ENCODE measurements at places on chromosomes 3 and 15.

DNA sequence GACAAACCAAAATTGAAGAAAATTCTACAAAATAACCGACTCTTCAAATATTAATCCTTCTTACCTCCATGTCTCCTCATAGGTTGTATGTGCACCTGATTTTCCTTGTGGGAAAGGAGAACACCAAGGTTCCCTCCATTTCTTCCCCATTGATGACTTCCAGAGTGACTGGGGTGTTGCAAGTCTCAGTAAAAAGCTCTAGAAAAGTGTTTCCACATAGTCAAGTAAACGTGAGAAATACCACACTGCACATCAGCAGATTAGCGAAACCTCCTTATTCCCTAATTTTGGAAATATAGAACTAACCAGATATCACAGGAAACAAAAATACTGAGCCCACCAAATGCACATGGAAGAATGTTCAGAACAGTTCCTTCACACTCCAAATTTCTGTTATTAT, 4.9 kb upstream of the RPN1 start:
- DNase-seq, result no peak

DNA sequence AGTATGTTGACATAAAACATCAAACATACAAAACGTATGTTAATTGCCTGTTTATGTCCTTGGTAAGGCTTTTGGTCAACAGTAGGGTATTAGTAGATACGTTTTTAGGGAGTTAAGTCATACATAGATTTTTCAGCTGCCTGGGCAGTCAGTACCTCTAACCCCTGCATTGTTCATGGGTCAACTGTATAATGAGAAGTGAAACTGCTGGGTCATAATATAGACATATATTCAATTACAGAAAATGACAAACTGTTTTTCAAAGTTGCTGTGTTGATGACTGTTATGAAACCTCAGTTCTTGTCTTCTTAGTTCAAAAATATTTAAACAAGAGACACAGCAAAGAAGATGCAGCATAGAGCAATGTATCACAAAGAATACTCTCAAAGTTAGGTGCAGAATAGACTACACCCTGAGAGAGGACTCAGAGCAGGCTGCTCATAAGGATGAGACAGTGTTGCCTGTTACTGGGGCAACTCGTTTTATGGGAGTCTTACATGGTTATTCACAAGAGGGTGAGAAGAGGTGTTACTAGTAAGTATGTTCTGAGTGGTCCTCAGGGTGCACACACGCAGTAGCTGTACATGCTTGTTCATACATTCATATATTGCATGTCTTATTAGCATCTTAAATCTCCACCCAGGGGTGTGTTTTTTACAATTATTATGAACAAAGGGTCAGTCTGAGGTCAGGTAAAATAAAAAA, 53.1 kb upstream of the ADAMTS17 start:
- DNase-seq, result no peak

DNA sequence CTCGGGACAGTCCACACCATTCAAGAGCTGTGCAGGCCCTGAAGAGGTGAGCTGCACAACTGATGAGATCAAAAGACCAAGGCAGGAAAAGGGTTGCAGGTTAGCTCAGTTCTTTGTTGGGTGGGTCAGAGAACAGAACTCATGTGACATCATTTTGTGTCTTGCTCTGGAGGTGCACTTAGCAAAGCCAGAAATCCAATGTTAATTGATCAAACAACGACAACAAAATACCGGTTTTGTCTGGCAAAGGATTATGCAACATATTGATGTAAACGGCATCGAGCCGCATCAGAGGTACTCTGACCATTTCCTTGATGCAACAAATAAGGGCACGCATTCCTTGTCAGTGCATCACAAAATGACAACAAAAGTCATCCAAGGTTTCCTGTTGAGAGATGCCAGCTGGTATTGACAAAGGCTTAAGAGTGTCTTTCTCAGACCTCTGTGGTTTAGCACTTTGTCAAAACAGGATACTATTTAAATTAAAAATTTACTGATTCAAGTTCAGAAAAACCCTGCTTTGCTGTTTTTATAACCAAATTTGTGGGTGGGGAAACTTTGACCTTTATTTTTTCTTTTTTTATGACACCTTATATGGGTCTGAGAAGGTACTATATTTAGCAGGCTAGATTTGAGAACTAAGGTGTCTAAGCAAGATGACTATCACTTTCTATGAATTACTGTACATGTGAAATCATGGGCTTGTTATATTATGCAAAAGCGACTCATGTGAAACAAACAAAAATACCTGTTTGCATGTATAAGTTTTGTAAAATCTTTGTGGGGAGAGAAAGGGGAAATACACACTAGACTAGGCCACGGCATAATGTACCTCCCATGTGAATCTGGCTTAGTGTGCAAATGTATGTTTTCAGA, 496.1 kb downstream of the FOXP1 start:
- DNase-seq, result peak; percentile 73

DNA sequence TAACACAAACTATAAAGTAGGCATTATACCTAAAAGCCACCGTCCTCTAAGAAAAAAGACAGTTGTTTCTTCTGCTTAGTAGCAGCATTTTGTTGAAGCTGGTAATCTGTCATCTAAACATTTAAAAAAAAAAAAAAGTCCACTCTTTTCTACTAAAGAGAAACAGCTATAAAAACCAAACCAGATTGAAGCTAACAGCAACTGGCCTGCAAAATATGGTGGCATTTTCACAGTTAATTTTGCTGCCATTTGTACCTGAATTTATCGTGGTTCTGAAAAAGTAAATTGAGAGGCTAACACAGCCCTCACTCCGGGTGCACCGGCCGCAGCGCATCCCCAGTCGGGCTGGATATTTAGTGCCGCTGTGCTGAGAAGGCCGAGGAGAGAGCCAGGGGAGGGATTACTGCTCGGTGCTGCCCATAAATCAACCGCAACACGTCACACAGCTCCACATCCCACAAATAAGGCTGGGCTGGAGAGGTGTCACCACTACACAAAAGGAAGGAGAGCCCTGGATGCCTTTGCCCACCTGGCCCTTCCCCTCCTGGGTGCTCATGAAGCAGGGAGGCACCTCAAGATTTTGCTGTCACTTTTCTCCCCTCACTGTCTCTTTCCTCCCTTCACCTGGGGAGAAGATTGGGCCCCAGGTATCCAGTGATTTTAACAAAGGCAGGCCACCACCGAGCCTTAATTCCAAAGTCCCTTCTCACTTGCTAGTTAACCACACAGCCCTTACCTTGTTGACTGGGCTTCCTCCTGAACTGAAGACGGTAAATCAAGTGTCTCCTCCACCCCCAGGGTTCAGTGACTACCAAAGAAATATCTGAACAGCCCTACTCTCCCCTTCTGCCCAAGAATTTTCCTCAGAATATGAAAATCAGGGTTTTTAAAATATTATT, 44.4 kb downstream of the MECOM start:
- DNase-seq, result no peak

DNA sequence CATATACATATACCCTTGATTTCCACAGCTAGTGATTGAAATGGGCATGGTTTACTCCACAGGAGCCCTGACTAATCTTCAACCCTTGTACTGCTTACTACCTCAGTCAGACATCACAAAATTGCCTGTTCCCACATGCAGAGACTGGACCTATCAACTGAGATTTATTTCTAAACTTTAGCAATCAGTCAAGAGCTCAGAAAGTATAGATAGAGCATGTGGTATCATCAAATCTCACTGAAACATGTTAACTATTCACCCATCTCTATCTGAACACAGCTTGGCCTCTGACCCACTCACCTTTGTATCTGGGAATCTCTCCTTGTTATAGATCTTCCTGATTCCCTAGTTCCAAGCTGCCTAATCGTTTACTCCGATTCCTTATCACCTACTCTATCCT, 14.6 kb downstream of the ADAM10 start:
- no peak for DNase-seq

DNA sequence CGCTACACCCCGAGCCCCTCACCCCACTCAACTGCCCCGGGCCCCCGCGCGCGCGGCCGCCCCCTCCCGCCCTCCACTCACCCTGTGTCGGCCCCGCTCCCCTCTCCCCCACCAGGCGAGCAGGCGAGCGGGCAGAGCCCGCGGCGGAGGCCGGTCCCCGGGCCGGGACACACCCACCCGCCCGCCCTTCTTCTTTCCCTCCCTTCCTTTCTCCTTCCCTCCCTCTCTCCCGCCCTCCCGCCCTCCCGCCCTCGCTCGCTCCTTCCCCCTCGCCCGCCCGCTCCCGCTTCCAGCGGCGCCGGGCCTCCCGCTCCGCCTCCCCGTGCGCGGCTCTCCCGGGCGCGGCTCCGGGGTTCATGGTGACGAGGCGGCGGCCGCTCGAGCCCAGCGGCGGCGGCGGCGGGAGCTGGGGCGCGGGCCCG, at the start of gene CTDSPL:
CTDSPL (plus strand) TSS at position 261 of the 422 bp plus-strand sequence. CDS start 320 bp downstream, outside the sequence.
- DNase-seq, result no peak

- no peak for DNase-seq
These were observed 80.3 kb downstream of the ADAMTS7 start for GRCh38 chr15:78730955-78731354.

DNA sequence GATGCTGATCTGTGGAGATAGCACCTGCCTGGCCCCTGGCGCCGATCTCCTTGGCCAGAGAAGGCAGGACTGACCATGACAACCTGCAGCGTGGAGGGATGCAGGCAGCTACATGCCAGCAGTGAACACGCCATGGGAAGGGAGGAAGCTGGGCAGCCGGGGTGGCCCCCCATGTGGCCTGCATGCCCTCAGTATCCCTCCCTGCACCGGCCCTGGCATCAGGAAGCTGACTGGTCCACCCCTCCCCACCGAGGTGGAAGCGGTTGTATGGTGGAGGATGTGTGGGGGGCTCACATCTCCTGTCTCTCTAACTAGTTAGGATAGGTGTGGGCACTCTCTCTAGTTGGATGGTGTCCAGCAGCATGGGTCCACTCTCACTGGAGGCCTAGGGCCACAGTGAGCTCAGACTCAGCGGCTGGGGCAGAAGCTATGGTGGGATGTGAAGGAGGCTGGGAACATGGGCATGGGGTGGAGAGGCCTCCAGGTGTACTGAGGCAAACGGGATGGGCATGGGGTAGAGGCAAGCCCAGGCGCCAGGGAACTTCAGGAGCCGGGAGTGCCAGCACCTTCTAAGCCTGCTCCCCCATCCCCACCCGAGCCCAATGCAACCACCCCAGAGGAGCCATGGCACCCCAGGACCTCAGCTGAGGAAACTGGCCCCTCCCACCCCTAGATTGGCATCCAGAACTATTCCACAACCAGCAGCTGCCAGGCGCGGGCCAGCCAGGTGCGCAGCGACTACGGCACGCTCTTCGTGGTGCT, 1.8 kb upstream of the ABTB1 start:
- DNase-seq, result no peak

DNA sequence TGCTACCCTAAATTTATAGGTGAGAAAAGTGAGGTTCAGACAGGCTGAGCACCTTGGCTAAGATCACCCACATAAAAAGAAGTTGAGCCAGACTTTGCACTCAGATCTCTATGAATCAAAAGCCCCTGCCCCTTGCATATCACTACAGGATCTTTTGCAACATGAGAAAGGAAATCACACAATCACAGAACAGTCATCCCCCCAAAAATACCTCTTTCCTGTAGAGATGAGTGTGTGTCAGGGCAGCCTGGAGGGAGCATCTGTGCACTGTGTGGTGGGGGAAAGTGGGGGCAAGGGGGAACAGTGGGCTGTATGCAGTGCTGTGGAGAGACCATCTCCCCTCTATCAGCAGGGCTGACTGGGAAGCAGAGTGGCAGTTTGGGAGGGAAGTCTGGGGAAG, 46.6 kb downstream of the EPHB3 start:
- peak; percentile 46 for DNase-seq

- DNase-seq, result no peak
These were observed 5.8 kb downstream of the IGDCC4 start for GRCh38 chr15:65416845-65417416.

DNA sequence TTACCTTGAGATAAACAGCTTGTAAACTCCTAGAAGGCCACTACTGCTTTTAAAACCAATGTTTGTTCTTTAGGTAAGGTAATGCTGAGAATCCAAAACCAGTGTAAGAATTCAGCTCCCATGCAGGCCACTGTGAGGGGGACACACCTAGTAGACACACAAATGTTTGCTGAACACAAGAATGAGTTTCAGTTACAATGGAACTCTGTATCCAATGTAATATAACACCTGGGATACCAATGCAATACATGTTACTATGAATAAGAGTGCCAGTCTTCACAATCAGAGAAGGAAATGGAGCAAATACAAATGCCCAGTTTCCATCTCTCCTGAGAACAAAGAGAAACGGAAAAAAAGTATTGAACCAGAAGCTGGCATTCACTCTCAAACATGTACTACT, 65.9 kb downstream of the IGF2BP2 start:
- no peak for DNase-seq

GRCh38 chr3:66819993-66820501, 178.1 kb upstream of the KBTBD8 start:
- no peak for DNase-seq

DNA sequence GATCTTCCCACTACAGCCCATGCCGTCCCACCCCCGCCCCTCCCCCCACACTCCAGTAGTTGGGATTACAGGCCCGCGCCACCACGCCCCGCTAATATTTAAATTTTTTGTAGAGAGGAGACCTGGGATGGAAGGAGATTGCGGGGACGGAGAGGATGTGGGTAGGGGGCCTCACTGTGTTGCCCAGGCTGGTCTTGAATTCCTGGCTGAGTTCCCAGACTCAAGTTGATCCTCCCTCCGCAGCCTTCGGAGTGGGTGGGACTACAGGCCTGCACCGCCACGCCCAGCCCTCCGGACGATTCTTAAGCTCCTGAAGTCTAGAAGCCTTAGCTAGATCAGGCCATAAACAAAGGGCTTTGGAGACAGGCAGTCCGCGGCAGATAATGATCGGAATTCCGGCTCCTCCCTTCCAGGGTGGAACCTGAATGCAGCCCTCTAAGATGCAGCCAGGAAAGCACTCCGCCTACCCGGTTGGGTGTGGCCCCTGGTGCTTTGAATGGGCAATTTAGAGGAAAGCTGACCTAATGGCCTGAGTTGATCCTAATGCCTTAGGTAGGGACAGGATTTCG, at the start of gene DPPA2:
DPPA2 (minus strand) TSS at position 356 of the 569 bp plus-strand sequence. CDS start 1,975 bp downstream, outside the sequence.
- no peak for DNase-seq

DNA sequence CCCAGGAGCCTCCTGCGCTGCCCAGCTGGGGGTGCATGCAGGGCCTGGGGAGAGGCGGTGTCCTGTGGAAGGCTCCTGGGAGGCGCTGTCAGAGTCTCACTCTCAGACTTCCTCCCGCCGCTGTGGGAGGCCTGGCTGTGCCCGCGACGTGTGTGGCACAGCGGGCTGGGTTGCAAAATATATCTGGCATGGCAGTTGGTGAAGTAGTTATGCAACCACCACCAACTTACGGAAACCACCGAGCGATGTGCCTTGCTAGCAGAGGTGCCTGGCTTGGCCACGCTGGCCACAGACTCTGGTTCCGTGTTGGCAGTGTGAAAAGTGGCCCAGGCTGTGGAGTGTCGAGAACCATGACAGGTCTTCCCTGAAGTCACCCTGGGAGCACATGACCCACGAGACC, 30.6 kb upstream of the GATA2 start:
- DNase-seq, result no peak

DNA sequence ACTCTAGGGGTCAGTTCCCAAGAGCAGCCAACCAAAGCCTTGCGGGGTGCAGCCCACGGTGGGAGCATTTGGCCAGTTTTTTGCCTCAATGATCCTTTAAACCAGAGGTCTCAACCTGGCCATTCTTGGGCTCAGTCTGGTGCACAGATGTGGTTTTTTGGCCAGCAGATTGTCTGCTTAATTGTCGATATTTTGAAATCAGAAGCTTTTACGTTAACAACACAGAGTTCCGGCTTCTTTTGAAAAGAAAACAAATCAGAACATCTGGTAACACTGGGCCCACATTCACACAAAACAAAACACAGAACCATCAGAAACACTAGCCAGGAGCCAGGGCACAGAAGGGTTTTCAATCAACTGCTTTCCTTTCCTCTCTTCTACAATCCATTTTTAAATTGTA, 127.7 kb downstream of the XXYLT1 start:
- DNase-seq, result no peak
